Activated CD4-positive, alpha-beta T cell treated with anti-CD3 and anti-CD28 coated beads, Interleukin-2, amount 10 ng/mL, durations not matched to agents 7 days and 5 days (primary cell): ENCODE measurements at places on chromosomes 2 and 18. TPM values are rescaled to one million over a fixed set of nuclear protein-coding genes. Genes with fewer than 3 reads are reported as not detected.

DNA sequence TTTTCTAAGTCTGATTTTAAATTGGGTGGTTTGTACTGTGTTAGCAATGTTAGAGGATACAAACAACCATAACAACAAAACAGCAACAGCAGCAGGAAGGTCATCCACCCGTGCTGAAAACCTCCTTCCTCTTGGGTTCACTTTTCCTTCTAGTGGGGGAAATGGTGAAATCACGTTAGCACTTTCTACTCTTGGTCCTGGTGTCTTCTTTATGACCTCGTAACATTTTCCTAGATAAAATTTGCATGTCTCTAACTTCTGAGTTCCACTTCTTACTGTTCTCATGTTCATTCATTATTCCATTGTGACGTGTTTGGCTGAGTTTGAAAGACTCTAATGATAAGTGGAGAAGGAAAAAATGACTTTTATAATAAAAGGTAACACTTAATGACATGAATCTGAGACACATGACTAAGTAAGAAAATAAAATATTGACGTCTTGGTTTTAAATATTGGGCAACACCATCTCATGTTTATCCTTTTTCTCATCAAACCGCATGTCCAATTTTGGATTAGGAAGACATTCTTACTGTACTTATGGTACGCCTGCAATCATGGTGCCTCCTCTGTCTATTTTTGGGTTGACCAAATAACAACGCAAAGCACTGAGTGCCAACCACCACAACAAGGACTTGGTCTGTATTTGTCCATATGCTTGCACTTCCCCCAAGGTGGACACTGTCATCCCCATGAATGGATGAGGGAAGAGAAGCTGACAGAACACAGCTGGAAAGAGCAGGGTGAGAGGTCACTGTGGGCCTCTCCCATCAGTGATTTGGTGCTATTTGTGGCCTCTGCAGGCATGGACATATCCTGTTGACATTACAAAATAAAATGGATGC is 25.7 kb upstream of the IL1R1 start:
- no peak for DNase-seq

DNA sequence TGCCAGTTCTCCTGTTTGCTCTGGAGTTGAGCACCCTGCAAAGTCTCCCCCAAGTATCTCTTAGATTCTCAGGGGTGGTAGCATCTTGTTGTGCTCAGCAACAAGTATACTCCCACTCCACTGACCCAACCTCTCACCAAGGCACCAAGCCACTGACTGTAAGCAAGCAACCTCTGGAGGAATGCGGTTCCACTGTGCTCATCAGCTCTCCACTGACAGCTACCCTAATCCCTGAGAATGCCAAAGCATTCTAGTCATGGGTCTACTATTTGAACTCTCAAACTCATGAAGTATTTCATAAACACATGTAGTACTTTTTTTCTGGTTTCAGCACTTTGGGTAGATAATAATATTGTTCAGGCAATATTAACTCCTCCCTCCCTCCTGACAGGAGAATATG is 170.0 kb downstream of the EPHA4 start:
- DNase-seq, result no peak

GRCh38 chr2:28636491-28636890 is 115.1 kb upstream of the PPP1CB start:
- no peak for DNase-seq

DNA sequence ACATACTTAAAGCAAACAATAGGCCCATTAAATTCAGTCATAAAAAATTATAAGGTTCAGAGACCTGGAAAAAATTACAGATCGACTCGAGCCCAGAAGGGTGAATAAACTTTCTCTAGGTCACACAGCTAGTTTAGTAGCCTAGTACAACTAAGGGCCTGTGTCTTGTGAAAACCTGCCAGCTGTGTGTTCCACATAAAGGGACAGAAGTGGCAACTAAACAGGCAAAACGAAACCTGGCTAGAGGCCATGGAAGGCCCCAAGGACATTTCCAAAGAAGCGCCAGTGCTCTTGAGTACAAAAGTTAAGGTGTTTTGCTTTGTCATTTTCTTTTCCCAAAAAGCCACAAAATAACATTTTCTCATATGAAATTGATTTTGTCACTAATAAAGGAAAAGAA is 164.9 kb downstream of the L3MBTL4 start:
- DNase-seq, result no peak

DNA sequence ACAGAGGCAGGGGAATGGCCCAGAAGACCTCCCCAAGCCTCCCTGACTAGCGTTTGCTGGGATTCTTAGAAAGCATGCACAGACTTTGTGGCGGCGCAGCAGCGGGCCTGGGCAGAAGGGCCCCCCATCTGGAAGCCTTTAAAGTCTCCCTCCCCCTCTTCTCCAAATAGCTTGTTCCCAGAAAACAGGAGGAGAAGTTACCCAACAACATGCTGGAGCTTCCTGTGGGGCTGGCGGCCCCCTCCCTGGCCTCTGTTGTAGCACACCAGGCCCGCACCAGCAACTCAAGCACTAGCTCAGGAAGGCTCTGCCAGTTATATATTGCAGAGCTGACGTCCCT is 334.8 kb downstream of the DYSF start:
- no peak for DNase-seq

DNA sequence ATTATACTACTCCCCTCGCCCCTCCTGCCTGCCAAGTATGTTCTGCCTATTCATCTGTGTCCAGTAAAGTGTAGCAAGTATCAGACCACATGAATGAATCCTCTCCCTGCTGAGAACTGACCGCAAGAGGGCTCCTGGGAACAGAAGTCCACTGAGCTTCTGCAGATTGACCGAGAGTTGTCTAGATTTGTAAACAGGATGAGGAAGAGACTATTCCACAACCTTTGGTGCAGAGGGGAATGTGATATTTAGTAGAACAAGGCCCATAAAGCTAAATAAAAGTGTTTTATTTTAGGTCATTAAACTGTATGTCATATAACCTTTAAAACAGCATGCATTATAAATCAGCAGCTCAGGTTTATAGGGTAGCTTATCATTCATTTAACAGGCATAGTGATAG is 377.0 kb downstream of the DCC start:
- DNase-seq, result no peak

DNA sequence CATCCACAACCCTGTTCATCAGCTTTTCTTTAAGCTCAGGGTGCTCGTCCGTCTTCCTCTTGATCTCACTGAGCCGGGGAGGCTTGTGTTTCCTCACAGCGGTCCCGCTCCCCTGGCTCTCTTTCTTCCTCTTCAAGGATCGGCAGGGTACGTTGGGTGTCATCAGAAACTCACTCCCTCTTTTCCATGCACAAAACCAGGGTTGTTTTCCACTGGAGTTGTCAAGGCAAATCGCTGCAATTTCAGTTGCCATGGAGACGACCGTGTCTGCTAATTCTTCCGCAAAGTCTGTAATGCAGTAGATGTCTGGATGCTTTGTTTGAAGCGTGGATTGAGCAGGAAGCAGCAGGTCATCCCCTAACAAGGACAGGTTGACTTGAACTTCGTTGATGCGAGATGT is 146.4 kb downstream of the DAW1 start:
- DNase-seq, result no peak

GRCh38 chr18:48159816-48160215 is 229.4 kb upstream of the SMAD2 start:
- DNase-seq, result no peak

DNA sequence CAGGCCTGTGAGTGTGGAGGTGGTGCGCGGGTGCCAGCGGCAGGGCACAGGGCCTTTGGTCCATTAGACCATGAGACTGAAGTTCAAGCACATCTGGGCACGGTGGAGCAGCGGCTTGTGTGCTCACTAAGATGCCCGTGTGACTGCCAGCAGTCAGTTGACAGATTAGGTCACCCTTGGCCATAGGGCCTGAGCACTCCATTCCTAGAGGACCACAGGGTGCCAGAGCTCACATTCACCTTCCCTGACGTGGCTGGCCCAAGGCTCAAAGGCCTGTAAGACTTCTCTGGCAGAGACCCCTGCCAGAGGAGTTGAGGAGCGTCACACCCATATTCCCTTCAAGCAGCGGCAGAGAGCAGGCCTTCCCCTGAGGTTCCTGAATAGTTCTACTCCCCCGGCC is 650 bp downstream of the LHCGR start:
- no peak for DNase-seq

DNA sequence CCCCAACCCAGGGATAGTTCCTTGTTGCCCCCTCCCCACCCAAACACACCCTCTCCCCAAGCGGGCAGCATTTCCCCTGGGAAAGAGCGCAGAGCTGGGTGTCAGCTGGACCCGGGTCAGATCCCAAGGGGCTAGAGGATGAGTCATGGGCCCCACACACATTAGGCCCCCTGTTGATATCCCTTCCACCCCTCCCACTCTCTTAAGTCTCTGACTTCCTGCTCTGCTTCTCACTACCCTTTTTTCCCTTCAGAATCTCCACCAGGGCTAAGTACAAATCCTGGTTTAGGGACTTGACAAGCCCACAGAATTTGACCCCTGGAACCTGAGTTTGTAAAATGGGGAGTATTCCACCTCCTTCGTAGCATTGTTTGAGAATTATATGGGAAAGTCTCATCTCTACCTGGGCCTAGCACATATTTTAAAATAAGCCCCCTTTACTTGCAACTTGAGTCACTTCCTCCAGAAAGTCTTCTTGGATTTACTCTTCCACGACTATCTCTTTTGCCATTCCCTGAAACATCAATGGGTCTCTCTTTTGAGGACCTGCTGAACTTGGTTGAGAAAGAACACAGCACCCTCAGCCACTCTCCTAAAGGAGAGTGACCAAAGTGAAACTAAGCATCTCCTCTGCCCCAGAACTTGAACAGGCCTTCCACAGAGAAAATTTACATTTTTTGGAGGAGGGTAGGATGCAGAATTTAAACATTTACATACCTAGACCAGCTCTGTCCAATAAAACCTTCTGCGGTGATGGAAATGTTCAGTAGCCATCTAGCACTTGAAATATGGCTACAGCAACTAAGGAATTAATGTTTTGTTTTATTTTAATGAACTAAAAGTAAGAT is 4.7 kb downstream of the RTKN start:
- no peak for DNase-seq

- no peak for DNase-seq
These were observed 163.0 kb downstream of the SEPTIN10 start for GRCh38 chr2:109450574-109451273.

- DNase-seq, result no peak
These were observed 465.1 kb downstream of the LPIN1 start for GRCh38 chr2:12211326-12212175.

DNA sequence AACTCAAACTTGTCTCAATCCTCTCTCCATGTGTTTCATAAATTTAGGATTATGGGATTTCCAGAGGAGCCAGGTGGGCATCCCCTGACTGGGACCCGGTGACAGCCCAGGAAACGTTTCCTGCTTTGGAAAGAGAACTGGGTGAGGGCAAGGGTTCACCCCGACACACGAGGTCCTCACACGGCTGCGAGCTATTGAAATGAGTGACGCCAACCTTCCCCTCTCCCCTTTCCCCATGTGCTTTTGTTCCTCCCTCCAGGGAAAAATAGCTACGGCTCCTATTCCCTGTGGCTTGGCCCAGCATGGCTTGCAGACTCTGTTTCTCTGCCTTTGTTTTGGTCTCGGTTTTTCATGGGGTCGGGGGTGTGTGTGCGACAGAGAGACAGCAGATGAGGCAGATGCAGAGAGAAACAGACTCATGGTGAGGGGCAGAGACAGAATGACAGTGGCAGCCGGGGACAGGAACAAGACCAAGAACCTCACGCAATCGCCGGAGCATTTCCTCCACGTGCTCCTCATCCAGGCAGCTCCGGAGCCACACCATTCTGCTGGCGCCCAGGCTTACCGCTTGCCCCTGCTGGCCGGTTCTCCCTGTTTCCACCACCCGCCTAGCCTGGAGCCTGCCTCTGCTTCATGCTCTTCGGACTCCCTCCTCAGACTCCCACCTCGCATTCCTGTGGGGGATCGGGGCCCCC is 238.5 kb downstream of the DYSF start:
- DNase-seq, result no peak

- DNase-seq, result no peak
These were observed 424.4 kb downstream of the DSEL start for GRCh38 chr18:67092141-67092540.

- no peak for DNase-seq
These were observed 105.4 kb upstream of the MMADHC start for GRCh38 chr2:149692961-149693396.

- DNase-seq, result no peak
These were observed 508.3 kb downstream of the CNTNAP5 start for GRCh38 chr2:124533226-124533954.

GRCh38 chr2:160201849-160202539 is 1.9 kb upstream of the ITGB6 start:
- DNase-seq, result no peak

GRCh38 chr2:217920879-217921603 is 81.8 kb downstream of the TNS1 start:
- DNase-seq, result no peak

- DNase-seq, result no peak
These were observed 56.5 kb upstream of the ATL2 start for GRCh38 chr2:38433607-38433975.

- no peak for DNase-seq
These were observed 4.5 kb upstream of the MYO5B start for GRCh38 chr18:50199346-50199855.

DNA sequence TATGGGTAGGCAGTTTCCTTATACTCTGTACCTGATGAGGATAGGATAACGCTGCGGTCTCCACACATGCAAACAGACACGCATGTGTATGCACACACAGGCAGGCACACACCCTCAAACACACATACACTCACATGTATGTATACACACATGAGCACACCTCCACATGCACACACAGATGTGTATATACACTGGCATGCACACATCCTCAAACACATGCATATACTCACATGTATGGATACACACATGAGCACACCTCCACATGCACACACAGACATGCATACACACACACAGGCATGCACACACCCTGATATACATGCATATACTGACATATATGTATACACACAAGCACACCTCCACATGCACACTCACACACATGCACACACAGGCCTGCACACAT is 267.8 kb upstream of the HDAC4 start:
- DNase-seq, result no peak

- no peak for DNase-seq
These were observed 40.0 kb downstream of the HK2 start for GRCh38 chr2:74873678-74874640.

GRCh38 chr2:237966250-237966564 is 607 bp upstream of the UBE2F start:
- no peak for DNase-seq

NOL4 gene
- total RNA-seq, result not detected

KIF5C gene
- total RNA-seq, result 6.0 TPM

PSMA8 gene
- 0.89 TPM for total RNA-seq

CPO gene
- total RNA-seq, result not detected

EIF2AK3 gene
- total RNA-seq, result 20.2 TPM

ACVR1C gene
- 2.2 TPM for total RNA-seq

TMEFF2 gene
- total RNA-seq, result not detected

STK39 gene
- 31.4 TPM for total RNA-seq

RSAD2 gene
- 101 TPM for total RNA-seq

COLEC11 gene
- total RNA-seq, result not detected

FAM124B gene
- 0.64 TPM for total RNA-seq

UCN gene
- total RNA-seq, result 2.3 TPM

NRP2 gene
- 8.1 TPM for total RNA-seq

LIMS4 gene
- total RNA-seq, result not detected

DHRS9 gene
- not detected for total RNA-seq

WNT10A gene
- 0.10 TPM for total RNA-seq

LAMA1 gene
- total RNA-seq, result not detected
